Testis (tissue), 5 donors: ENCODE measurements at places on chromosomes 2 and 18. TPM values are rescaled to one million over a fixed set of nuclear protein-coding genes. Genes with fewer than 3 reads are reported as not detected.
A peak's percentile ranks its signal among the peaks of the same experiment; 100 is the strongest.

SPAG16 gene
- 111 TPM for total RNA-seq

CENPA gene
- 2.8 TPM for total RNA-seq

THSD7B gene
- 1.1 TPM for total RNA-seq

C2orf72 gene
- 6.9 TPM for total RNA-seq

MOGAT1 gene
- not detected for total RNA-seq

PIEZO2 gene
- total RNA-seq = 3.0 TPM

GKN1 gene
- total RNA-seq = not detected

GORASP2 gene
- 67.2 TPM for total RNA-seq

ANKRD30BL gene
- total RNA-seq = 41.0 TPM

ZNF512 gene
- 64.9 TPM for total RNA-seq

STK25 gene
- 224 TPM for total RNA-seq

- DNase-seq = no peak
Measured at GRCh38 chr2:47488870-47489584, 86.1 kb downstream of the MSH2 start.

- DNase-seq = no peak
Measured at GRCh38 chr2:85697096-85697495, 2.9 kb downstream of the GNLY start.

- DNase-seq = no peak
Measured at GRCh38 chr2:122255924-122256323, 500.5 kb downstream of the TSN start.

DNA sequence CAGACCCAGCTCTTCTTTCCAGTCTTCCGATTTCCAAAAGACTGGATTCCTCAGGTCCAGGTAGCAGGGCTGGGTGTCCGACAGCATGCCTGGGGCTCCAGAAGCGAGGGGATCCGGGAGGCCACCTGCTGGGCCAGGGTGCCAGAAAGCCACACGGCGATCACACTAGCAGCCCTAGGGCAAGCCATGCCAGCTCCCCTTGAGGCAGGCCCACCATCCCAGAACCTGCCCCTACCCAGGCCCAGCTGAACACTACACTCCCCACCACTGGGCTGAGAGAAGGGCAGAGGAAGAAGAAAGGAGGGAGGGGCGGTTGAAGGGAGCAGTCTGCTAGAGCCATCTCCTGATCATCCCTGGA lies 163.1 kb downstream of the TNS1 start:
- DNase-seq = no peak

DNA sequence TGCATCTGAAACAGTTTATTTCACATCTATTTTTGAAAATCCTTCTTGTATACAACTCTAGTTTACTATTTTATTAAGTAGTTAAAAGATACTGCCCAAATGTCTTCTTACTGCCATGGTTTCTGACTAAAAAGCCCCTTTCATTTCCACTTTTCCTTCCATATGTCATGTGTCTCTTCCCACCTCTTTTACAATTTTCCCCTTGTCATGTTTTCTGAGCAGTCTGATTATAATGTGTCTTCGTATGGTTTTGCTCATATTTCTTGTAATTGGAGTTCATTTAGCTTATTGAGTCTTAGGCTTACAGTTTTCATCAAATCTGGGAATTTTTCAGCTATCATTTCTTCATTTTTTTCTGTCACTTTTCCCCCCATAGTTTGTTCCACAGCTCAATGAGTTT lies 813.9 kb upstream of the GYPC start:
- no peak for DNase-seq

DNA sequence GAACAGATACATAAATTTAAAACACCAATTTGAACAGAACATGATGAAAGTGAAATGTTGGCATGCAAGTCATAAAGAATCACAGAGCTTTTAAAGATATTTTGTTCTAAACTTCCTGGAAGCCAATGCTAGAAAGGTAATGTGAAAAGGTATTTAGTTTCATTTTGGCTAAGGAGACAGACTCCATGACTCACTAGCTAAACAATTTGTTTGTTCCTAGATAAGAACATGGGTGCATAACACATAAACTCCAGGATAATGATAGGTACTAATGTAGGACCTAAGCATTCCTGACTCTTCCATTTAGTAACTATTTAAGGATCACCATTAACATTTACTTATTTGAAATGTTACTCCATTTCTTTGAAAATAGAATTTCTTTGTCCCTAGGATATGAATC lies 292.5 kb upstream of the CNTNAP5 start:
- no peak for DNase-seq

GRCh38 chr2:241865416-241865956 lies 4.0 kb upstream of the RTP5 start:
- DNase-seq = no peak

DNA sequence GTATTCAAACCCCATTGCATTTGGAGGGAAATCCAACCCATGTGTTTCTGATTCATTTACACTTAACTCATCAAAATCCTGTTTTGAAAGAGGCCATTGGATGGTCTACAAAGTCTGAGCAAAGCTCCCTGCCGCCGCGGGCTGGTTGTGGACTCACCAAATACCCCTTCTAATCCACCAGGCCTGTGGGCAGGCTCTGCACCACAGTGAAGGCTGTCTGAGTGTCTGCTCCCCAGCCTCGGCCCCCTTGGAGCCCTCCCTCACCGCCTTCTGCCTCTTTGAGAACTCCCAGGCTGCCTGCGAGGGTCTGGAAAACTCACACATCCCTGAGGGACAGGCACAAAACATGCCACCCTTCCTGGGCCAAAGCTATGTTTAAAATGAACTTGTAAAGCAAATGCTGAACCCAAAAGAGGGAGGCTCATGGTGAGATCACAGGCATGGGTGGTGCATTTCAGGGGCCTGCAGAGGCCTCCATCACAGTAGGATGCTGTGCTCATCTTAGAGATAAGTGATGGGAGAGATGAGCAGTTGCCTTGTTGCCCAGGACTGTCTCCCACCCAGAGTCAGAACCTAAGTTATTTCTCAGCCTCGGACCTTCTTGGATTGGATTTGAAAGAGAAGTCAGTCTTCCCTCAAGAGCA lies 225.0 kb downstream of the CYP26B1 start:
- DNase-seq = no peak

DNA sequence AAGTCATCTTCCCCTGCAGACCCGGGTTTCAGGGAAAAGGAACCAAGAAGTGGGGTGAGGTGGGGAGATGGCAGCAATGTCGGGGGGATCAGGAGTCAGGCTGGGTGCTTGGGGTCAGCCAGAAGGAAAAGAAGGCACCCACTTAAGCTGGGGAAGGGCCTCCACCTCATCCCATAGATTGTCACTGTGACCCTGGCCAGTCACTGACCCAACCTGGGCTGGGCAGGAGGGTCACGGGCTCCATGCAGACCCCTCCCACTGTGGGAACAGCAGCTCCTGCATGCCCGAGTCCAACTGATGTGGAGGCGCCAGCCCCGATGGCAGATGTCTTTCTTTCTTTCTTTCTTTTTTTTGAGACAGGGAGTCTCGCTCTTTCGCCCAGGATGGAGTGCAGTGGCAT lies 53.6 kb upstream of the HAAO start:
- no peak for DNase-seq

DNA sequence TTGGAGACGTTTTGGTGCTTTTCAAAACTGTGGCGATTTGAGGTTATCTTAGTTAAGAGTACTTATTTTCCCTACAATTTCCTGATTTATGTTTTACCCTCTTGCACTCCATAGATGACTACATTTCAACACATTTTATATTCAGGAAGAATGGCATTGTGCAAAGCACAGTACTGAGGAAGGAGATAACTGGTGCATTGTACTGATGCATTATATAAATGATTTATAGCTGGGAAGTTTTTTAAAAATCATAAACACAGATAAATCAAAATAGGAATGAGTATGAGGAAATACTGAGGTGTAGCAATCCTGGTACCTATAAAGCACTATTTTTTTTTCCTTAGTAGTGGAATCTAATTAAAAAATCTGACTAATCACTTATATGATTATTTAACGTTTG lies 5.6 kb downstream of the REL start:
- DNase-seq = no peak

- no peak for DNase-seq
Measured at GRCh38 chr2:181183878-181184542, 203.6 kb downstream of the UBE2E3 start.

DNA sequence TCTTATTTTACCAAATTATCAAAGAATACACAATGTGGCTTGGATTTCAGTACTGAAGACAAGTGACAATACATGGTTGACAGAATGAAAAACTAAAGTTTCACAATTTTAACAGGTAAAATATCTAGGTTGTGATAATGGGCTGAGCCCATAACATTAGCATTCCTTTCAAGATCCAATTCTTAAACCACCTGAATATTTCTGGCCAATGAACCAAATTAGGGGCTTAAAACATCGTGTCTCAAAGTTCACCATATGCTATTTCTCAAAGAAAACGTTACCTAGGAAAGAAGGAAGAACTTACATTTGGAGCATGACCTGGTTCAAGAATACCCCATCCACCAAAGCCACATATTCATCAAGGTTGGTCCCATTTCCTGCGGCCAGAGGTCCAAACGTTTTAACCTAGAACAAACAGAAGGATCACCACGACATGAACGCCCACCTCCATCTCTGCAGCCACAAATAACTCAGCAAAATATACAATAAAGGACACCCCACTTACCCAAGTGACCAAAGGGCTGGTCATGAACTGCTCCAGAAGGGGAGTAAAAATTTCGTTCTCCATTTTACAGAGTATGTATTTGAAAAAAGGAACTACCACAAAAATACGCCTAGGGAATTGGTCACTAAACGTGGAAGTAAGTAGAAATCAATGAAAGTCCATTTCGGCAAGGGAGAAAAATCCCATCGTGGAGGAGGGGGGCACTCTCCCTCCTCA lies 984 bp downstream of the CCDC88A start:
- DNase-seq = no peak

DNA sequence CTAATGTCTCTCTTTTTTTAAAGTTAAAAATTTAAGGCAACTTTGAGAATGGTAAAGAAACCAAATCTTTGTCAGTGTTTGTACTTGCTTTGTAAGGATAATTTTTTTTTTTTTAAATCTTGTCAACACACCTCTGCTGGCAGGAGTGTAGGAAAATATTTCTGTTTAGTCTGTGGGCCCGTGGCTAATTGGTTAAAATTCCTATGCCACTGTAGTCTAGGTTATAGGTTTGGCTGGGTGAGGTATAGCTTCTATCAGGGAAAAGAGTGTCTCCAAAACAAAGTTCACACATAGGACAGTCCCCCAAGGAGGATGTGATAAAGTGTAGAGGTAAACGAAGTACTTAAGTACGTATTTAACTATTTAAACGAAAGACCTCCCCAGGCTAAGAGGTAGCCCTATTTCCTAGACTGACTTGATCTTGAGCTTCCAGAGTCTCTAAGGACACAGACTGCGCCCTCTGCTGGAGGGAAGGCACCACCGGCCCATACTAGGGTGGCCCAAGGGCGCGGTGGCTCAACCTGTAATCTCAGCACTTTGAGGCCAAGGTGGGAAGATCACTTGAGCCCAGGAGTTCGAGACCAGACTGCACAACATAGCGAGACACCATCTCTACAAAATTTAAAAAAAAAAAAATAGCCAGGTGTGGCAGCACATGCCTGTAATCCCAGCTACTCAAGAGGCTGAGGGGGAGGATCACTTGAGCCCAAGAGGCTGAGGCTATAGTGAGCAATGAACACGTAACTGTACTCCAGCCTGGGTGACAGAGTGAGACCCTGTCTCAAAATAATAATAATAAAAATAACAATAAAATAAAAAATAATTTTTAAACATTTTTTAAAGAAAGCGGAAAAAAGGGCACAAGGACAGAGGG lies 8.9 kb downstream of the TEX44 start:
- DNase-seq = peak; percentile 91

DNA sequence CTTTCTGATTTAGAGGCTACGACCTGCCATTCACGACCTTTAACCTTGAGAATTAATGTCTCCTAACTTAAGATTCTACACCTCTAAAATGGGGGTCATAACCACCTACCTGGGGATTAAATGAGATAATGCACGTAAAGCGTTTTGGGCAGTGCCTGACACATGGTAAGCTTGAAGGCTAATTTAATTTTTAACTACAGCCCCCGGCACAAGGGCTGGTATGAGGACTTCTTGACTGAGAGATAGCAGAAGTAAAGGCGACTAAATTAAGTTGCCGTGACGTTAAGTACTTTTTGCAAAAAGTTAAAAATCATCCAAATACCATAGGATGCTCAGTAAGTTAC lies 549 bp downstream of the MRPL35 start:
- DNase-seq = no peak

- DNase-seq = no peak
Measured at GRCh38 chr2:172285010-172285621, 142.3 kb upstream of the ITGA6 start.

DNA sequence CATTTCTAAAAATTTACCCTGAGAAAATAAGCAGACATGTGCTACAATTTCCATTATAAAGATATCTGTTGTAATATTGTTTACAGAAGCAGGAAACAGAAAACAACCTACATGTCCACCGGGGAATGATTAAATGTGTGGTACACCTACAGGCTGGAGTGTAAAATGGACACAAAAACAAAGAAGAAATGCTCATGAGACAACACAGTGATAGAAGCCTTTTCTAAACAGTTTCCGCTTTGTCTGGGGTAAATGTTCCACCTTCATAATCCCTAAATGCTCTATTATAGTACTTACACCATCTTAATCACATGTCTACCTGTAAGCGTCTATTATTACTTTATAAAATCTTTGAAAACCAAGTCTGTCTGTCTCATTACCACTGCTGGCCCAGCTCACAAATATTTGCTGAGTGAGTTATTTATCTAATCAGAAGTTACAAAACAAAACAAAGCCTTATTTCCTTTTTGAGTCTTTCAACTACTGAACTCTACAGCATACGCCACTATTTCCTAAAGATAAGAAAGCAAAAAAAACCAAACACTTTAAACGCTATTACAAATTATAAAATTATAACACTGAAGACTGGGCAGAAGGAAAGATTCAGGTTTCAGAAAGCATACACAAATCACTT lies 95.3 kb downstream of the PIGN start:
- DNase-seq = no peak

- no peak for DNase-seq
Measured at GRCh38 chr18:61643884-61644647, 248.7 kb downstream of the RNF152 start.

- DNase-seq = no peak
Measured at GRCh38 chr2:134304394-134305108, 50.7 kb downstream of the MGAT5 start.

GRCh38 chr2:190964170-190964795 lies 49.7 kb downstream of the STAT1 start:
- DNase-seq = no peak

DNA sequence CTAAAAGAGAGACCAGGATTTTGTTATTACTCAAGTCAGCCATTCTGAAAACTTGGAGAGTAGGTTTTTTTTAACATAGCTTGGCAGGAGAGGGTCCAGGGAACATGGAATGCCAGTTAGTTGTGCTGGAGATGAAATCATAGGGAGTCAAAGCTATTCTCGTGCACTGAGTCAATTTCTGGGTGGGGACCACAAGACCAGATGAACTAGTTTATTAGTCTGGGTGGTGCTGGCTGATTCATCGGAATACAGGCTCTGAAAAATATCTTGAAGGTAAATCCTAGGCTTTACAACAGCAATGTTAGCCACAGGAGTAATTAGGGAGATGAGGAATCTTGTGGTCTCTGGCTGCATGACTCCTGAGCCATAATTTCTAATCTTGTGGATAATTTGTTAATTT lies 921.4 kb downstream of the TRIB2 start:
- no peak for DNase-seq

- peak; percentile 80 for DNase-seq
Measured at GRCh38 chr2:241877989-241878970, 8.8 kb downstream of the RTP5 start.

GRCh38 chr2:201600906-201601305 lies 42.4 kb downstream of the TMEM237 start:
- DNase-seq = no peak
